8988T (cell line): ENCODE measurements at places on chromosomes 16 and 17.

DNA sequence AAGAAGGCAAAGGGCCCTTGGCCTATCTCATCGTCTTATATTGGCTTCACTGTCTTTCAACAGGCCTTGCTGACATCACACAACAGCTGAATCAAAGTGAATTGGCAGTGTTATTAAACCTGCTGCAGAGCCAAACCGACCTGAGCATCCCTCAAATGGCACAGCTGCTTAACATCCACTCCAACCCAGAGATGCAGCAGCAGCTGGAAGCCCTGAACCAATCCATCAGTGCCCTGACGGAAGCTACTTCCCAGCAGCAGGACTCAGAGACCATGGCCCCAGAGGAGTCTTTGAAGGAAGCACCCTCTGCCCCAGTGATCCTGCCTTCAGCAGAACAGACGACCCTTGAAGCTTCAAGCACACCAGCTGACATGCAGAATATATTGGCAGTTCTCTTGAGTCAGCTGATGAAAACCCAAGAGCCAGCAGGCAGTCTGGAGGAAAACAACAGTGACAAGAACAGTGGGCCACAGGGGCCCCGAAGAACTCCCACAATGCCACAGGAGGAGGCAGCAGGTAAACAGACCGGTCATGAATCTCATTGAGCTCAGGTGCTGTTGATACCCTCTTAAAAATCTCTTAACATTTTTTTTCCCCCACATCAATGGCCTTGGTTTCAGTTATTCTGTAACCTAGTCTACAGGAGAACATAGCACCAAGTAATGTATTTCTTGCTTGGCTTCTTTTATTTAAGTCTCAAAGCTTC lies 64.7 kb downstream of the CDK12 start:
- no peak for DNase-seq

- DNase-seq: no peak
Measured at GRCh38 chr17:63780507-63780906, 6.5 kb downstream of the DDX42 start.

DNA sequence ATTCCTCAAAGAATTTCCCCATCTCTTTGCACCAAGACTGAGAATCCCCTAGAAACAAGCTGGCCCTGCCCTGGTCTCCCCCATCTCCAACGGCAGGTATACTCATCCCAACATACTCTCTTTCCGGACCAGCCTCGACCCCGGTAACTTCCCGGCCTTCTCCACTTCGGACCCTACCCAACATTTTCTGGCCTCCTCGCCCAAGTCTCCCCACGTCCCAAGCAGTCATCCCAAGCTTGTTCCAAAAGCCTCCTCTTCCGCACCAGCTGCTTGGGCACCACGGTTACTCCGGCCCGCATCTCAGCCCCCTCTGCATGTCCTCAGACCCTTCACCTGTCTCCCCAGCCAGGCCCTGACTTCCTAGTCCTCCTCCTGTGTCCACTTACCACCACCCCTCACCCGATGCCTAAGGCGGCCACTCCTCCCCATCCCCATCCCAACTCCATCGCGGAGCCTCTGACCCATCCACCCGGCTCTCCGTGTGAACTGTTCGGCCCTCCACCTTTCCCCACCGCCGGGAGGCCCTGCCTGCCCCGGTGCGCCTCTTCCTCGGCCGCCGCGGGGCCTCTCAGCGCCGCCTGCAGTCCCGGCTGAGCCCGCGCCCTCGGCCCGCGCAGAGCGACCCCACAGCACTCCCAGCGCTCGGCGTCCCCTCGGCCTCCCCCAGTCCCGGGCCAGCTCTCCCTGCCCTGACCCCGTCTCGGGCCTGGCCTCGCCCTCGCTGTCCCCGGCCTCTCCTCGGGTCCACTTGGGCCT lies 994 bp downstream of the PITPNA start:
- DNase-seq: no peak

- no peak for DNase-seq
Measured at GRCh38 chr17:39000021-39000601, 32.9 kb upstream of the FBXO47 start.

GRCh38 chr17:41406205-41406604 lies 8.8 kb upstream of the KRT31 start:
- peak; percentile 26 for DNase-seq

GRCh38 chr16:1072526-1073261 lies at the start of gene SSTR5:
SSTR5 (plus strand) TSS chr16:1072747; CDS start chr16:1078869, 6,122 bp downstream.
- DNase-seq: no peak
